ENCODE measurements at places on chromosomes 13 and 19.

- no peak for DNase-seq
Measured at GRCh38 chr13:90015565-90016507, 1331.7 kb upstream of the MIR17HG start.

- no peak for DNase-seq
Measured at GRCh38 chr19:291006-291521, at the start of gene PLPP2. Gene PLPP2, minus strand, starts transcription at chr19:291403. Its CDS starts 67 bp downstream, at chr19:291336.

GRCh38 chr13:50126993-50127725 is 111.9 kb downstream of the KCNRG start:
- DNase-seq: peak; percentile 50

- DNase-seq: no peak
Measured at GRCh38 chr19:3058821-3059314, 3.4 kb downstream of the TLE5 start.

- peak; percentile 66 for DNase-seq
Measured at GRCh38 chr13:36763126-36763722, 55.8 kb upstream of the RFXAP start.

DNA sequence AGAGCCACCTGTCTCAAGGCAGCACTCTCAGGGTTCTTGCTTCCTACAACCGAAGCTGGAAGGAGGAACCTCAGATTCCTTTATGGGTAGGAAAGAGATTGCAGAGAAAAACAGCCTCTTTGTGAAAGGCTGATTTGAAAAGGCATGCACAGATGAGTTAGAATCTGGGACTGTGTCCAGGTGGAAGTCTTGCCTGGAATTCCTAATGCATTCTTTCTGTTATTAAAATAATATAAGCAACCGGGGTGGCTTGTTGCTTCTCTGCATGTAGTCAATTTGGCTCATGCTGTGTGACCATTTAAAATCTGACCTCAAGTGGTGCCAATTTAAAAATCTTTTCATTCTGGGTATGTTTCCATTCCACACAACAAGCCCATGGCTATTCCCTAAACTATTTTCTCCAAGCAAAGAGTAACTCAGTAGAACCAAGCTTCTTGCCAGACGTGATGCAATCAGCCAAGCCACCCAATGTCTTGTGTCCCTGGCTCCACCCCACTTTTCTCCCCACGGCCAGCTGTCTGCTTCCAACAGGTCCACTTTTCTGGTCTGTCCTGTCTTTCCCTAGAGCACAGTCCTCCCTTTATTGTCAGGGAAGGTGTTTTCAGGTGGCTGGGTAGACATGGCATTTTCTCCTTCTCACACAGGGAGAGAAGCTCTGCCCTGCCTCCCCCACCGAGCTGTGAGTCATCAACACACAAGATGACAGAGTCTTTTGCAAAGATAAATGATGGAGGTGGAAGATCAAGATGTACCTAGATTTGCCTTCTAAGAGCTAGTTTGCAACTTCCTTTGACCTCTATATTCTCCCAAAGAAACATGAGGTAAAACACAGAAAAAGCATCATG is 394.3 kb downstream of the FOXO1 start:
- peak; percentile 83 for DNase-seq

GRCh38 chr13:24033527-24034302 is 126.8 kb upstream of the SPATA13 start:
- DNase-seq: peak; percentile 87

- DNase-seq: no peak
Measured at GRCh38 chr13:97629601-97630272, 195.8 kb downstream of the RAP2A start.

GRCh38 chr19:2199215-2199614 is 35.5 kb downstream of the DOT1L start:
- no peak for DNase-seq

DNA sequence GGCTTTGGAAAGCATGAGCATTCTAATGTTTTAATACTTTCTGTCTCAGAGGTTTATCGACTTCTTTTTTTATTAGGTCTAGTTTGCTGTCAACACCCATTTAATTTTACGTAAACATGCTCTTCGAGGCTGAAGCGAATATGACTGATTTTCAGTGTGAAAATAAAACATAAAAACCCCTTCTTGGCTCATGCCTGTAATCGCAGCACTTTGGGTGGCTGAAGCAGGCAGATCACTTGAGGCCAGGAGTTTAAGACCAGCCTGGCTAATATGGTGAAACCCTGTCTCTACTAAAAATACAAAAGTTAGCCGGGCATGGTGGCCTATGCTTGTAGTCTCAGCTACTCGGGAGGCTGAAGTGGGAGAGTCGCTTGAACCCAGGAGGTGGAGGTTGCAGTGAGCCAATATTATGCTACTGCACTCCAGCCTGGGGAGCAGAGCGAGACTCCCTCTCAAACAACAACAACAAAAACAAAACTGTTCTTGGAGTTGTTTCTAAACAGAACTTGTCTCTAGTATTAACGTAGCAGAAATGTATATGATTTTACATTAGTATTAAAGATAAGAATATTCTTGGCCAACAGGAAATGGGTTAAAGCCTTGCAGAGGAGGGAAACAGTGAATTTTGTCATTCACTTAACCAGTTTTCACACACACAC is 7.1 kb upstream of the IGFL3 start:
- peak; percentile 13 for DNase-seq

DNA sequence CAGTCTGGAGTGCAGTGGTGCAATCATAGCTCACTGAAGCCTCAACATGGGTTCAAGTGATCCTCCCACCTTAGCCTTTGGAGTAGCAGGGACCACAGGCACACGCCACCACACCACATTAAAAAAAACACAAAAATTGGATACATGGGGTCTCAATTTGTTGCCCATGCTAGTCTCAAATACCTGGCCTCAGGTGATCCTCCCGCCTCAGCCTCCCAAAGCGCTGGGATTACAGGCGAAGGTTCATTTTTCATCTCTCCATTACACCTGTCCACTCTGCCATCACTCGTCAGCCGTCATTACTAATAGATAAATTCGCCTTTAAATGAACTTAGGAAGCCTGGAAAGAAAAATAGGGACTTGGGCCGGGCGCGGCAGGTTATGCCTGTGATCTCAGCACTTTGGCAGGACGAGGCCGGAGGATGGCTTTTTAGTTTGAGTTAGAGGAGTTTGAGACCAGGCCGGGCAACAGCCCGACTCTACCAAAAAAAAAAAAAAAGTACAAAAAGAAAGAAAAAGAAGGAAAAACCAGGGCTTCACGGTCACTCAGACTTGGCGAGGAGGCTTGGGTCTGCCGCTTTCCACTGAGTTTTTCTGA is 685 bp upstream of the SUPT5H start:
- DNase-seq: peak; percentile 17

DNA sequence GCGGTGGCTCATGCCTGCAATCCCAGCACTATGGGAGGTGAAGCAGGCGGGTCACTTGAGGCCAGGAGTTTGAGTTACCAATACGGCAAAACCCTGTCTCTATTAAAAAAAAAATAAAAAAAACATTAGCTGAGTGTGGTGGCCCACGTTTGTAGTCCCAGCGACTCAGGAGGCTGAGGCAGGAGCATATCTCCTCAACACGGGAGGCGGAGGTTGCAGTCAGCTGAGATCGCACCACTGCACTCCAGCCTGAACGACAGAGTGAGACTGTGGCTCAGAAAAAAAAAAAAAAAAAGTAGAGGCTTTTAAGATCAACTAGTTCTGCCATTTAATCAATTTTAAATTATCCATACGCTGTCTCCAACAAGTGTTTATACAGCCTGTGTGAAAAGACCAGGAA is 1130.3 kb downstream of the PCDH9 start:
- DNase-seq: no peak

- DNase-seq: peak; percentile 77
Measured at GRCh38 chr19:16041299-16041990, 34.9 kb upstream of the TPM4 start.

DNA sequence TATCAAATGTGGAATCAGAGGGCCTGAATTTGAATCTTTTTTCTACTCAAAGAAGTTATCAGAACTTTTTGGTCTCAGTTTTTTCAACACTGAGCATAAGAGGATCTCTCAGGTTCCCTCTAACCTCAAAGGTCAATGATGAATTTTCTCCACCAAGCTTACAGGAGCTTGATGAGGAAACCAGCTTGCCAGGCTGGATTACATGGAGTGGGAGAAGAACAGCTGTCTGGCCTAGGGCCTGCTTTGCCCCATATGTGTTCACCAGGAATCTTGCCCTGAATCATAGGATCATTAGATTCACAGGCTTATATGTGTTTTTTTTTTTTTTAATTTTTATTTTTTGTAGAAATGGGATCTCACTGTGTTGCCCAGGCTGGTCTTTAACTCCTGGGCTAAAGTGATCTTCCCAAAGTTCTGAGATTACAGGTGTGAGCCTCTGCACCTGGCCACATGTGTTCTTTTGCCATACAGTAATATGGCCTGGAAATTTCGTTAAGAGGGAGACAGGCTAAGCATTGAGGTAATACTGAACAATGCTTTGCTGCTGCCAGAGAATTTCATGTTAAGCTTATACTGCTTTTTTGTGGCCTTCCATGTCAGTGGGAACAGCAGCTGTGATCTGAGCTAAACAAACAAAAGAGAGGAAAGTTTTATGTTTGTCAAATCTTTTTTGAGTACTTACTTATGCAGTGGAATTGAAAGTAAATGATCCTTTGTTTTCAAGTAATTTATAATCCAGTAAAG is 110.6 kb downstream of the DNAJC3 start:
- DNase-seq: no peak

DNA sequence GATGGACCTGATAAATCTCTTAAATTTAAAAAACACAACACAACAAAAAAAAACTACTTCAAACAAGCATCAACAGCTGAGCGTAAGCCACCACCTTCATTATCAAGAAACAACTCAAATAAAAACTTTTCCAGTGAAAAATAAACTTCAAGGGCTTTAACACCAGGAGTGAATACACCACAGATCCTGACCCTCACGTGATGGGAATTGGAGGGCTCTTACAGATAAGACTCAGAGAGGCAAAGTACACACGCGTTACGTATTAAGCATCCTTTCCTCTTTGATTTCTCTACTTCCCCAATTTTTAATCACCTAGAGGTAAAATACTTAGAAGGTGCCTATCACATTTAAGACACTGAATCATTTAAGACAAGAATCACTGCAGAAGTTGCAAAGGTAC is 573 bp upstream of the STARD13 start:
- DNase-seq: no peak

DNA sequence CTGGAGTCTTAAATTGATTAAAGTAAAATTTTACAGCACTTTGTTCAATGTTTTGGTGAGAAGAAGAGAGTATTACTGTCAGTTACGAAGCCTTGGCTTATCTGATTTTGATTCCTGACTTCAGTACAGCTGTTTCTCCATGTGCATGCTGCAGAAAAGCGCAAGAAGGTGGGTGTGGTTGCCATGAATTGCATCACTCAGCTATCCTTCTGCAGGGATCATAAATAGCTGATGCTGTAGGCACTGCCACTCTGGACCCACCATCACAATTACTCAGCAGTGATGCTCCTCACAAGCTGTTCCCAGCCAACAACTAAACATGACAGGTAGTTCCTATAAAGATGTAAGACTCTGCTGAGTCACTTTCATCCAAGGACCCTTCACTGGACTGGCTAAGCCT is 321.2 kb downstream of the IRS2 start:
- peak; percentile 21 for DNase-seq

DNA sequence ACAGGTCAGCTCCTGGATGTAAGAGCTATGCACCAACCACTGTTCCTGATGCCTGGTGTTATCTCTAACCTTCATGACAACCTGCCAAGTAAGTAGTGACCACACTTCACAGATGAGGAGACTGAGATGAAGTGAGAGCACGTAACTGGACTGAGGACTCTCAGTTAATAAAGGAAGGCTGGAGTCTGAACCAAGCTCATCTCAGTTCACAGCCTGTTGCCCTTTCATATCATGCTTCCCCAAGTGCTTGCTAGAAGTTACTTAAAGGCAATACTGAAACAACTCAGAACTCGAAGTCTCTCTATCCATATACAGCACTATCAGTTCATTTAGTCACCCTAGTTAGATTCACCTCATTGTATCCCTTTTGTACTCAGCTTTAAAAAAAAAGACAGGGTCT is 119.7 kb downstream of the ABCC4 start:
- DNase-seq: no peak

DNA sequence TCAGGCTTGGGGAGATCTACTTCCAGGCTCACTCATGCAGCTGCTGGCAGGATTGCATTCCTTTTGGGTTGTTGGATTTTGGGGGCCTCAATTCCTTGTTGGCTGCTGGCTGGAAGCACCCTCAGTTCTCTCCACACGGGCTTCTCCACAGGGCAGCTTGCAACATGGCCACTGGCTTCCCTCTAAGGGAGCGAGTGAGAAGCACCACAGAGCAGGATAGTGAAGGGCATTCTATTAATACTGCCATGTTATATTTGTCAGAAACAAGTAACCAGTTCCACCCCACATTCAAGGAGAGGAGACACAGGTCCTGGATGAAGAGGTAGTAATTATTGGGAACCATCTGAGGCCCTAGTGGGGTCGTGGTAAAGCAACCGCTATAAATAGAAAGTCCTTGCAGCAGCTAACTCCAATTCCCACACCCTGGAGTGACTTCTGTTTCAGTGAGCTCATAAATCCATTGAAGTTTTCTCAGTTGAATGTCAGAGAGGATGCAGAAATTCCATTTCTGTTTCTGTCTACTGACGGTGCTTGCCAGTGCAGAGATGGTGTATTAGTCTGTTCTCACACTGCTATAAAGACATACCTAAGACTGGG is 558.9 kb downstream of the IRS2 start:
- no peak for DNase-seq

- DNase-seq: no peak
Measured at GRCh38 chr13:45817833-45818232, 33.7 kb downstream of the SIAH3 start.

- DNase-seq: no peak
Measured at GRCh38 chr19:34692549-34692948, 15.1 kb downstream of the ZNF302 start.

DNA sequence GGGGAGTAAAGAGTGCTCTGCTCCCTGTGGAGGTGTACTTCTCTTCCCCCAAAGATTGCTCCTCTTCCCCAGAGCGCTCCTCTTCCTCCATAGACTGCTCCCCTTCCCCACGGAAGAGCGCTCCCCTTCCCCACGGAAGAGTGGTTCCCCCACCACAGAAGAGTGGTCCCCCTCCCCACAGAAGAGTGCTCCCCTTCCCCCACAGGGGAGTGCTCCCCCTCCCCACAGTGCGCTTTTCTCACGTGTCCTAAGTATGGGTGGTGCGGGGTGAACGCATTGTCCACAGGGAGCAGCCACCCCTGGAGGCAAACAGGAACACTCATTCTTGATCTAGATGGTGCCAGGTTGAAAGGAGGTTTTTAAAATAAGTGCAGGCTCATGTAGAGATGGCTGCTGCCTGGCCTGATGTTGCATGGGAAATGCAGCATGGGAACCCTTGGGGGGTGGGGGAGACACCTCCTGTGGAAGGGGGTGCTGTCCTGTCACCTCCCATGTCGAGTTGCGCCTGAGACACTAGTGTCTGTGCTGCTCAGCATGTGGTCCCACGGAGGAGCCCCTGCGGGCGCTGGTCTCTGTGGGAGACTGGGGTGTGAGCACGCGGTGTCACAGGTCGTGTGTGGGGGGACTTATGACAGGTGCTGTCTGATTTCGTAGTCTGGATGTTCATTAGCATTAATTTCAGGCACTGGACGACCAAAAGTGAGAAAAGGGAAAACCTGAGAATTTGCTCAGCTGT is 52.2 kb downstream of the ATP11A start:
- DNase-seq: no peak
